KG1 (cell line): ENCODE measurements at places on chromosomes 1 and 21.

DNA sequence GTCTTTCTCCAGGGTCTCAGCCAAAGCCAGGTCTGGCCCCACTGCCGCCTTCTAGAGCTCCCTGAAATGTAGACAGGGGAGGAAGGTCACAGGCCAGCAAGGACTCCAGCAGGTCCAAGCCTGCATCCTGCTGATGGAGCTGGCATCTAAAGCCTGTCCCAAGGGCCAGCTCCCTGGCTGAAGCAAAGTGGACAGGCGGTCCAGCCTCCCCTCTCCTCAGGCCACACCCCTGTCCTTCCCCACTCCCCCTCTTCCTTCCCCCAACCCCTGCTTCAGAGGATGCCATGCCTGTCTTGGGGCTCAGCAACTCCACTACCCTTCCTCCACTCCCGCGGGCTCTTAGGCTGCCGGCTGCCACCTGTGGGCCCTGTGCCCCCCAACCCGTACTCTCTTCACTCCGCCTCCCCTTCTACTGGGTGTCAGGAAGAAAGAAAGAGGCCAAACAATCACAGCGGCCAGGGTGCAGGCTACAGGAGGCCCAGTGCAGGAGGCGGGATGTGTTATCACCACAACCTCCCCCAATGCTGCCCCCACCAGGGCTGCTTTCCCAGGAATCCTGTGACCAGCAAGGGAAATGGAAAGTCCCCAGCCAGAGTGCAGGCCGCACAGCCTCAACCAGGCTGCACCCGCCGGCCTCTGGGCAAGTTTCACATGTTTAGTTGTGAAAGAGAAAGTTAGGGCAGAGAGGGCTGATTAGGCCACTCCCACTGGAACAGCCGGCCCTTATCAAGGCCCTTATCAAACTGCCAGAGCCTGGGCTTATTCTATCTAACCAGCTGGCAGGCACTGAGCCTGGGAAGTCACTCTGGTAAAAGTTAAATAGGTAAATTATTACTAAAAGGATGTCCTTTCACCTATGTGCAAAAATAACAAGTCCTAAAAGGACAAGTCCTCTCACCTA, 34.1 kb downstream of the ACOT7 start:
- no peak for DNase-seq

- no peak for DNase-seq
These were observed 2.1 kb downstream of the SASS6 start for GRCh38 chr1:100130552-100131077.

DNA sequence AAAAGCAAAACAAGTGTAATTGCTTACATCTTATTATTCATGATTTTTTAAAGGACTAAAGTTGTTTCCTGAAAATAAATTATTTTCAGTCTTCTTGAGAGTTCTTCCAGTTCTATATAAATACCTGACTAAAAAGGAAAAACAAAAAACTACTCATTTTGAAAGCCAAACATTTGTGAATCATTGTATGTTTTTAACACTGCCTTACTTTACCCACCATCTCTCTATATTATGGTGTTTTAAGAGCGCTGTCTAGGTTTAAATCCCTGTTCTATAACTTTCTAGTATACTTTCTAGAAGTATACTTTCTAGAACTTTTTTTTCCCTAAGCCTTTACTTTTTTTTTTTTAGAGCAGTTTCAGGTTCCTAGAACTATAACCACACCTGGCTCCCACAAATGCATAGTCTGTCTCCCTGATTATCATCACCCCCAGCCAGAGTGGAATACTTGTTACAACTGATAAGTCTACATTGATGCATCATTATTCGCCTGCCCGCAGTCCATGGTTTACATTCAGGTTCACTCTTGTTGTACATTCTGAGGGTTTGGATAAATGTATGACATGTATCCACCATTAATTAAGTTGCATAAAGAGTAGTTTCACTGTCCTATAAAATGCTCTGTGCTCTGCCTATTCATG, 9.8 kb downstream of the RSBN1 start:
- DNase-seq, result no peak

DNA sequence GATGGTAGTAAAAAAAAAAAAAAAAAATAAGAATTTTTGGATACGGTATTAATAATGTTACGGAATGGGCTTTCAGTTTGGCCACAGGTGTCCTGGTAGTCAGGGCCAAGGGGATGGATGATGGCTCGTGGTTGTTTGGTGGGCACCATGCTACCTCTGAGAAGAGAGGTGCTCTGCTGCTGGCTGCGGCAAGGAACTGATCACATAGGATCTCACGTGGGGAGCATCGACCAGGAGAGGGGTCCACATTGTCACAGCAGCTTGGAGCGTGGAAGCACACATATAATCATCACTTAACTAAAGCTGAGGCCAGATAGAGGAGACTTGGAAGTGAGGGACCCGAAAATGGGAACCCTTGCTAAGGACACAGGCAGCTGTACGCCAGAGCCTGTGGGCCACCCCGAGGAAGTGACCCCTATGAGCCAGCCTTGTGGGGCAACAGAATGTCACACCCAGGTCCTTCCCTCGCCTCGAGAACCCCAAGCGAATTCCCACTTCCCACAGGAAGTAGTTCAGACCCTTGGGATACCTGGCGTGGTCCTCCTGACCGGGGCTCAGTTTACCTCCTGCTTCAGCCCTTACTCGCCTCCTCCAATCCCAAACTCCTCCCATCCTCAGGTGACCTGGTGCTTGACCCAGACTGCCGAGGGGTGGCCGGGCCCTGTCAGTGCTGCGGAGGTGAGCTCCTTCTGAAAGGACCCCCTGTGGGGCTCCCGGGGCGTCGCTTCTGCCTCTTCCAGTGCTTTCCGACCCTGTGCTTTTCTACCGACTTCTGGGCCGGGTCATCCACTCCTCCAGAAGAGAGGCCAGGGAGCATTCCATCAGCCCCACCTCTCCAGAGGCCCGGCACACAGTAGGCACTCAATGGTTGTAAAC, 222.0 kb downstream of the CAMTA1 start:
- DNase-seq, result no peak

DNA sequence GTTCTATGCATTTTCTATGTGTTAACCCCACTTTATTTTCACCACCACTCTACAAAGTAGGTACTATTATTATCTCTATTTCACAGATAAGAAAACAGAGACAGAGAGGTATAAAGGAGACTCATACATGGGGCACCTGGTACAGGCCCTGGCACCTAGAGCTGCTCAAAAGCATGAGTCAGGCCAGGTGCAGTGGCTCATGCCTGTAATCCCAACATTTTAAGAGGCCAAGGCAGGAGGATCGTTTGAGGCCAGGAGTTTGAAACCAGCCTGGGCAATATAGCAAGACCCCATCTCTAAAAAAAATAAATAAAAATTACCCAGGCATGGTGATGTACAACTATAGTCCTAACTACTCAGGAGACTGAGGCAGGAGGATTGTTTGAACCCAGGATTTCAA, 35.8 kb downstream of the GLIS1 start:
- DNase-seq, result no peak

- DNase-seq, result no peak
These were observed 624 bp upstream of the CR1L start for GRCh38 chr1:207644166-207644851.

DNA sequence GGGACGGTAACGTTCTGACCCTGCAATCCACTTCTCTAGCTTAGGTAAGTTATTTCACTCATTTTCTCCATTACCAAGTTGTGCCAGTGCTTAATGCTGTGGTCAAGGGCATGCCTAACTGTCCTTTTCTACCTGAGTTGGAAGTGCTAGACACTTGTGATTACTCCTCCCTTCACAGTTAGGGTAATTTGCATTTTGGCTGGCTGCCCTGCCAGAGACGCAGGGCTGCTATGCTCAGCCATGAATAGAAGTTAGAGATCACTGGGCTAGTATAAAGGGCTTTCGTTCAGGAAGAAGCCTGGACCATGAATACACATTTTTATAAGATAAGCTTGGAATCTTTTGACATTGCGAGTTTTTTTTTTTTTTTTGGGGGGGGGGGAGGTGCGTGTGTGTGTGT, 633.2 kb upstream of the NEGR1 start:
- DNase-seq, result no peak

GRCh38 chr21:46284733-46285132, 678 bp downstream of the MCM3AP start:
- no peak for DNase-seq

GRCh38 chr1:88984569-88984968, 7.9 kb downstream of the KYAT3 start:
- DNase-seq, result no peak

GRCh38 chr1:230581446-230582079, 60.7 kb upstream of the COG2 start:
- DNase-seq, result no peak

DNA sequence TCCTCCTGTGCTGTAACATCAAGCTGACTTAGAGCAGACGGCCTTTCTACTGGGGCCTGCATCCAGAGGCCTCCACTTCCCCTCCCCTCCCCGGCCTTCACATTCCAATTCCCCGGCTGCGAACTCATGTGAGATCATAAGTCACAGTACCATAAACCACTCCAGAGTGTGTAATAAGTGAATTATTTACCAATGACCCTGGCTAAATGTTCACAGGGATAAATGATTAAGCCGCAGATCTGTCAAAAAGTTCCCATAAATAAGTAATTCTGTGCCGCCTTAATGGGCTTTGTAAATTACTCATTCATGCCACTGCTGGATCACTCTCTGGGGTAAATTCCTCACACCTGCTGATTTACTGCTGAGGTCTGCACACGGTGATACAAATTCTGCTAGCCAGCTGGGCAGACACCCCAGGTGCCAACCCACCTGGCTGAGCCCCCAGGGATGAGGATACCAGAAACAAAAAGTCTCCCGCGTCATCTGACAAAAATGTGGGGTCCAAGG, 27.4 kb upstream of the KIRREL1 start:
- DNase-seq, result no peak

- no peak for DNase-seq
These were observed 14.1 kb downstream of the CEP104 start for GRCh38 chr1:3842912-3843311.

- DNase-seq, result no peak
These were observed 104.9 kb upstream of the PTGFR start for GRCh38 chr1:78385744-78386462.

DNA sequence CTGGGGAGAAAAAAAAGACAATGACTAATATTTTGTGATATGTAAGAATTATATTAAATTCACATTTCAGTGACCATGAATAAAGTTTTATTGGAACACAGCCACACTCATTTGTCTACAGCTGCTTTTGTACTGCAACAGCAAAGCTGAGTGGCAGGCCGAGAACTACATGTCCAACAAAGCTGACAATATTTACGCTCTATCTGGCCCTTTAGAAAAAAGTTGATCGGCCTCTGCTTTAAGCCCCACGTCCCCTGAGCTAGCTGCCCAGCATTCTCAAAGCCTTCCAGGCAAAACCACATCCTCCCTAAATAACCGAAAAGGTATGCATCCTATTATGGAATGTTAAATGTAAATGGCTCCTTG, 8.6 kb downstream of the SLC2A1 start:
- no peak for DNase-seq

DNA sequence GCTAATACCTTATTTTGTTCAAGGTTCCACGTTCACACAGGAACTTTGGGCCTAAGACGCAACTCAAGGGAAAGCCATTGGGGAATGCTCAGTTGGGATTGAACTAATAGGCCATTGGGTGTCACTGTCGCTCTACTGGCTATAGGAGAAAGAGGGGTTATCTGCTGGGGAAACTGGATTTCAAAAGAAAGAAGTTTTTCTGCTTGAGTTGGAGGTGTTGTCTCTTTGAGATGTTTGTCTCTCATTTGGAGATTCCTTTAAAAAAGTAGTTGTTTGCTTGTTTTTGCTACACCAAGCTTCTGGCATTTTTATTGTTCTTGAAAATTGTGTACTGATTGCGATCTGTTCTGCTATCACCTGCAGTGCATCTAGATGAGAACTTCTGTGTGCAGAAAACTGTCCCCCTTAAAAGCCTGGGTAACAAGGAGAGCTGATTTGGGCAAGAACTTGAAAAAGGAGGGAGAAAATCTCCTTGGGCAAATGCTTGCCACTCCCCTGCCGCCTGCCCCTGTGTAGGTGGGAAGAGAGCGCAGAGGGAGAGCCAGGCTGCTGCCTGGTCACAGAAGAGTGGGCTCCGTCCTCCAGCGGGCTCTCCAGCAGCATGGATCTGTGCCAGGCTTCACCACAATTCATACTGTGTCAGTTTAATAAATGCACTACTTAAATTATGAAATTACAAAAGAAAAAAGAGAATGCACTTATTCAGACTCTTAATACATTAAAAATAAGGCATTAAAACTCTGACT, 39.9 kb downstream of the PEX14 start:
- no peak for DNase-seq

DNA sequence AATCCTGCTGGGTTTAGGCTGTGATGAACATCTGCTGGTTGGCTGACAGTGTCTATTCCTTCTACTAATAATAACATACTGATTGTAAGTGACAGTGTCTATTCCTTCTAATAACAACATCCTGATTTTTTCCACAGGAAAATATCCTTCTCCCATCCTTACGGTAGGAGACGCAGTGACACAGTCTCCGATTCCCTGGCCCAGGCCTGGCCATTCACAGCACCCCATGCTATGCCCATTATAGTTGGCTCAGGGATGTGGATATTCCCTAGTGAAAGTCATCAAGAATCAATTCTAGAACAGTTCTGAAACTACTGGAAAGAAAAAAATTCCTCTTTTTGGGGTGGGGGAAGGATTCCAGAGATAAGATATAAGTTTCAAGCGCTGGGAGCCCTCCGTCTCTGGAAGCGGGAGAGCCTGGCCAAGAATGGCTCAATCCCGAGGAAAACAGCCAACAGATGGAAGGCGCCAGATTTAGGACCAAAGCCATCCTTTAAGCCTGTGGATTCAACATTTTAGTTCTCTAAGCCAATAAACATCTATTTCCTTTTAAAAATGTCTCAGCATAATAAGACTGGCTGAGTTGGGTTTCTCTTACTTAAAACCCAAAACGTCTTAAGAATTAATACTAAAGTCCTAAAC, 88.6 kb downstream of the GPATCH2 start:
- no peak for DNase-seq

- no peak for DNase-seq
These were observed 106.8 kb downstream of the LMO4 start for GRCh38 chr1:87435484-87435883.

GRCh38 chr1:33454646-33455282, 17.7 kb upstream of the ZSCAN20 start:
- DNase-seq, result no peak

GRCh38 chr1:42143896-42144710, 9.1 kb upstream of the GUCA2B start:
- no peak for DNase-seq

GRCh38 chr1:222754366-222755139, 17.6 kb downstream of the FAM177B start:
- no peak for DNase-seq

DNA sequence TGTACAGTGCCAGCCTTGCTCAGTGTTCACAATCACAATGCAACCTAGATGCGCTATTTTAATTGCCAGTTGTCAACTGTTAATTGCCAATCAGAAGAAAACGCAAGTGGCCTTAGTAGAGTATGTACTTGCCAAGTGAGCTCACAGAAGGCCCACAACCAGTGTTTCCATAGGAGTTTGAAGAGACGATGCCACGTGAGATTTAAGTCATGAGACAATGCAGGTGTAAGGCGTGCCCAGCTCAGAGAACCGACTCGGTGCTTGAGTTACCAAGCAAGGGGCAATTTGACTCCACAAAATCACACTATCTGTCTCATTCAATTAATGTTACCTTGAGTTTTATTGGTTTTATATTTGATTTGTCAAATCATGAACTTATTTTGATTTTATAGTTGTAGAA, 65.6 kb downstream of the TEX35 start:
- no peak for DNase-seq

GRCh38 chr1:34808051-34808810, 15.4 kb downstream of the GJA4 start:
- no peak for DNase-seq
